Left renal cortex interstitium (tissue), 4 donors: ENCODE measurements at places on chromosomes 1 and 21.

- DNase-seq: no peak
Measured at GRCh38 chr1:88398338-88398737, 285.7 kb upstream of the PKN2 start.

DNA sequence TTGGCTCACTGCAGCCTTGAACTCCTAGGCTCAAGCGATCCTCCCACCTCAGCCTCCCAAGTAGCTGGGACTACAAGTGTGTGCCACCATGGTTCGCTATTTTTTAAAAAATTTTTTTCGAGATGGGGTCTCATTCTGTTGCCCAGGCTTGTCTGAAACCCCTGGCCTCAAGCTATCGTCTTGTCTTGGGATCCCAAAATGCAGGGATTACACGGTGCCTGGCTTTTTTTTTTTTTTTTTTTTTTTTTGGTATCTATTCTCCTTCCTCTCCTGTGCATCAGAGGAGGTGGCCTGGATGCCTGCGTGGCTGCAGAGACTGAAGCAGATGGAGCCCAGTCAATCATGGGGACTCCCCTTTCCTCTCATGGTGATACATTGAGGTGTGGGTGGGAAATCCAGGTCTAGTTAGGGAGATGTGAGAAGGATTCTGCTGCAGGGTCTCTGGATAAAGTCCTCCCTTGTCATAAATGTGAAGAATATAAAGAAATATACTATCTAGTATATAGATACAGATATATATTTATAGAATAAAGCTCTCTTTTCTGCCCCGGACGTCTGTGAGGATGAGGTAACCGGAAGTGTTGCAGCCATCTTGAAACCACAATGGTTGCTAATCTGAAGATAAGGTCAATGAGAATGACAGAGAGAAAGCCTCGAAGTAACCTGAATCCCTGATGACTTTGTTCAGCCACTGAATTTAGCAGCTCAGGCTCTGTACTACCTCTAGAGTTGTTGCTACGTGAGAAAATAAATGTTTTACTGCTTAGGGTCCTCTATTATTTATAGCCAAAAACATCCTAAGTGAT lies 19.5 kb upstream of the RGSL1 start:
- no peak for DNase-seq

GRCh38 chr1:207516729-207517128 lies 20.8 kb downstream of the CR1 start:
- DNase-seq: no peak

DNA sequence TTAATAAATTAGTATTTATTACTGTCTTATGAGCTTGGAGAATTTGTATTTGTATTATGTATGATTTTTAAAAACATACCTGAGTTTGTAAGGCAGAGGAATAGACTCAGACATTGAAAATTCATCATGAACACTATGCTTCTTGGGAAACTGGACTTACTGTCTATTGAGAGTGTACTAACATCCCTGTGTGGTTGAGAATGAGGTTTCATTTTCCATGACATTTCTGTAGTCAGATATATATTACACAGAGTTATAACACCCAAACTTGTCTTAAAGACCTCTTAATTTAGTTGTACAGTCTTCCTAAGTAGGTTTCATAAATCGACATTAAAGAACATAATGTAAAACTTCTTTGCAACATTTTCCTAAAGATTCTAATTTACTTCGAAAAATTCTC lies 30.0 kb downstream of the PPP2R5A start:
- no peak for DNase-seq
